SK-N-DZ (cell line): ENCODE measurements at places on chromosomes 7 and 10.

GRCh38 chr7:15368653-15369052 is 193.2 kb downstream of the AGMO start:
- DNase-seq = no peak

GRCh38 chr7:157432957-157433576 is 96.3 kb downstream of the DNAJB6 start:
- DNase-seq = peak; percentile 63

GRCh38 chr10:119478111-119478802 is 64.3 kb downstream of the RGS10 start:
- no peak for DNase-seq

DNA sequence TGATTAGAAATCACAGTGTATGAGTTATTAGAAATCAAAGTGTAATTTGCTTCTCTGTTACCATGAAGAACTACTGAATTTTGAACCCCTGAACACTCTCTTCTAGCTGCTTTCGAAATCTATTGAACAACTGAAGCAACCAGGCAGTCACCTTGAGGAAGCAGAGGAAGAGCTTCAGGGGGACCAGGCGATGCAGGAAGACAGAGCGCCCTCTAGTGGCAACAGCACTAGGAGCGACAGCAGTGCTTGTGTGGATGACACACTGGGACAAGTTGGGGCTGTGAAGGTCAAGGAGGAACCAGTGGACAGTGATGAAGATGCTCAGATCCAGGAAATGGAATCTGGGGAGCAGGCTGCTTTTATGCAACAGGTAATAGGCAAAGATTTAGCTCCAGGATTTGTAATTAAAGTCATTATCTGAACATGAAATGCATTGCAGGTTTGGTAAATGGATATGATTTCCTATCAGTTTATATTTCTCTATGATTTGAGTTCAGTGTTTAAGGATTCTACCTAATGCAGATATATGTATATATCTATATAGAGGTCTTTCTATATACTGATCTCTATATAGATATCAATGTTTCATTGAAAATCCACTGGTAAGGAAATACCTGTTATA is 170.7 kb downstream of the HDAC9 start:
- DNase-seq = peak; percentile 76
